ENCODE measurements at places on chromosomes 7 and 10. TPM values are rescaled to one million over a fixed set of nuclear protein-coding genes. Genes with fewer than 3 reads are reported as not detected.

FAM25G gene
- not detected for total RNA-seq

CCDC136 gene
- total RNA-seq = 13.8 TPM

VAX1 gene
- total RNA-seq = not detected

PRLHR gene
- total RNA-seq = not detected

ITPRID1 gene
- not detected for total RNA-seq

All from metanephros (tissue), 2 donors.